ENCODE measurements at places on chromosomes 6 and 20. TPM values are rescaled to one million over a fixed set of nuclear protein-coding genes. Genes with fewer than 3 reads are reported as not detected.

The PRSS35 gene
- 0.86 TPM for total RNA-seq

The SOX18 gene
- 69.2 TPM for total RNA-seq

The GCNT2 gene
- total RNA-seq: 32.3 TPM

The PLEKHG1 gene
- total RNA-seq: 27.8 TPM

The GTSF1L gene
- total RNA-seq: not detected

The CLPSL2 gene
- total RNA-seq: not detected

The LSM2 gene
- total RNA-seq: 38.7 TPM

The ENPP3 gene
- 0.50 TPM for total RNA-seq

The TAAR9 gene
- not detected for total RNA-seq

The CFB gene
- 131 TPM for total RNA-seq

The POU5F1 gene
- total RNA-seq: 1.9 TPM

The CST5 gene
- not detected for total RNA-seq

The ZFP57 gene
- total RNA-seq: not detected

The RIMS4 gene
- 4.5 TPM for total RNA-seq

The BEND6 gene
- 1.6 TPM for total RNA-seq

The SMIM13 gene
- 12.9 TPM for total RNA-seq

The RWDD2A gene
- 2.5 TPM for total RNA-seq

The SAMD3 gene
- 2.7 TPM for total RNA-seq

The CYP39A1 gene
- 4.5 TPM for total RNA-seq

The ISM1 gene
- 0.71 TPM for total RNA-seq

The GABRR1 gene
- total RNA-seq: not detected

The FAM217A gene
- total RNA-seq: not detected

The DEFB110 gene
- total RNA-seq: not detected

The FILIP1 gene
- 25.7 TPM for total RNA-seq

The UST gene
- total RNA-seq: 17.0 TPM

The SLC52A3 gene
- 1.6 TPM for total RNA-seq

The CNR1 gene
- 29.8 TPM for total RNA-seq

The LAMA2 gene
- total RNA-seq: 86.4 TPM

The DHX16 gene
- total RNA-seq: 23.8 TPM

The CCDC170 gene
- total RNA-seq: 4.6 TPM

The SLC22A16 gene
- 5.4 TPM for total RNA-seq

The PRKN gene
- total RNA-seq: 4.3 TPM

The HS3ST5 gene
- 0.06 TPM for total RNA-seq

The C6orf58 gene
- not detected for total RNA-seq

The ME1 gene
- total RNA-seq: 22.6 TPM

The RIPPLY2 gene
- total RNA-seq: not detected

The NOTCH4 gene
- 37.0 TPM for total RNA-seq

The TXLNB gene
- 0.55 TPM for total RNA-seq

The MICB gene
- 11.2 TPM for total RNA-seq

The GUCA1A gene
- total RNA-seq: 0.17 TPM

The LHFPL5 gene
- total RNA-seq: not detected

The OR2J3 gene
- not detected for total RNA-seq

The PGC gene
- total RNA-seq: 175 TPM

The IRF4 gene
- 3.4 TPM for total RNA-seq

The PRDM13 gene
- total RNA-seq: not detected

The PACRG gene
- 1.5 TPM for total RNA-seq

The CDH4 gene
- total RNA-seq: 0.24 TPM

The MEP1A gene
- total RNA-seq: not detected

The PNLDC1 gene
- total RNA-seq: 0.18 TPM

The SIRPB1 gene
- 57.9 TPM for total RNA-seq

The DLK2 gene
- total RNA-seq: 1.0 TPM

The CD93 gene
- 71.2 TPM for total RNA-seq

The OR2H2 gene
- not detected for total RNA-seq

The RSPO4 gene
- 6.1 TPM for total RNA-seq

The TPD52L2 gene
- total RNA-seq: 105 TPM
